Activated CD8-positive, alpha-beta memory T cell treated with anti-CD3 and anti-CD28 coated beads for 1 hour (primary cell): ENCODE measurements at places on chromosomes 7 and 10.

DNA sequence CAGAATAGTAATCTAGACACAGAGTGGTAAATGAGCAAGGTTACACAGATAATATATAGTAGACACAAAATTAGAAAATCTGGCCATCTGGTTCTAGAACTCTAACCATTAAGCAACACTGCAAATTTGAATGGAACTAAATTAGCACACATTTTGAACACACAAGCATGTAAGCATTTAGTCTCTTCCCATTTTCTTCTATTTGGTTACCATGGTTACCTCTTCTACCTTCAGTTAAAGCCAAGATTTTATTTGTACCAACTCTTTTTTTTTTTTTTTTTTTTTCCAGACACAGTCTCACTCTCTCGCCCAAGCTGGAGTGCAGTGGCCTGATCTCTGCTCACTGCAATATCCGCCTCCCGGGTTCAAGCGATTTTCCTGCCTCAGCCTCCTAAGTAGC is 790.5 kb downstream of the MAGI2 start:
- DNase-seq: no peak

GRCh38 chr7:108324053-108325038 is 131.9 kb downstream of the NRCAM start:
- no peak for DNase-seq

DNA sequence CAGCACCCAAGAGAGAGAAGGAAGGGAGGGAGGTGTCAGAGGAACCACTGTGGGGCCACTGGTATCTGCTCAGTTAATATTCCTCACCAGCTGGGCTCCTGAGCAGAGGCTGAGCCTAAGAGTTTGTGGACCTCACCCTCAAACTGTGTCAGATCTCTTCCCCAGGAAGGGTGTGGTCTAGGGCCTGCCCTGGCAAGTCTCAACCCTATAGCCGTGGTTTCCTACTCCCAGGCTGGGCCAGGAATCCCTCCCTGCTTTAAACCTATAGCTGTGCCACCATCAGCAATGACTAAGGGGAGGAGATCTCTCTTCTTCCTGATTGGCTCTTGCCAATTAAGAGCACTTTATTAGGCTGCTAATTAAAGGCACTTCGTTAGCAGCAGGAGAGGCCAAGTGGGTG is 29.9 kb downstream of the POLL start:
- DNase-seq: no peak

- DNase-seq: peak; percentile 62
Measured at GRCh38 chr10:86710987-86711512, 42.7 kb downstream of the LDB3 start.

DNA sequence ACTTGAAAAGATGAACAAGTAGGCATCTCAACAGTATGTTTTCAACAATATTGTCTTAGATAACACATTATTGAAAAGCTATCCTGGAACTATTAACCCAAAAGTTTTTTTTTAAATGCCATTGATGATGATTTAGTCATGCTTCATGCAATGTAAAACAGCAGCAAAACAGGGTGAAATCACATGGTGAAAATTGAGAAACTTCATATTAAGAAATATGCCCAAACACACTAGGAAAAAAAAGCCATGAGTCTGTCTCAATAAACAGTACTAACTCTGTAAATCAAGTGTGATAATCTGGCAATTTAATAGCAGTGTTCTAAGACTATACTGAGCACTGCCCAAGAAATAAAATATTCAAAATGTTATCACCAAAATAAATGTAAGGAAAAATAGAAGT is 613.1 kb downstream of the KCNMA1 start:
- no peak for DNase-seq

DNA sequence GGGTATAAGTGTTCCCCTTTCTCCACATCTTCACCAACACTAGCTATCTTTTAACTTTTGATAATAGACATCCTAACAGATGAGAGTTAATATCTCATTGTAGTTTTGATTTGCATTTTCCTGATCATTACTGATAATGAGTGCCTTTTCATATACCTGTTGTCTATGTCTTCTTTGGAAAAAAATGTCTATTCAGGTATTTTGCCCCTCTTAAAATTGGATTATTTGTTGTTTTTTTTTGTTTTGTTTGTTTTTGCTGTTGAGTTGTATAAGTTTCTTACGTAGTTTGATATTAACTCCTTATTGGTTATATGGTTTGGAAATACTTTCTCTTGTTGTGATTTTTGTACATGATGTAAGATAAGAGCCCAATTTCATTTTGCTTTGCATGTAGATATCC is 214.7 kb downstream of the MALRD1 start:
- no peak for DNase-seq

GRCh38 chr10:66838656-66839055 is 87.2 kb upstream of the LRRTM3 start:
- DNase-seq: no peak

- no peak for DNase-seq
Measured at GRCh38 chr10:33391611-33392465, 57.4 kb upstream of the NRP1 start.

GRCh38 chr10:17831896-17832295 is 22.7 kb downstream of the MRC1 start:
- DNase-seq: no peak

GRCh38 chr10:46328853-46329689 is 42.3 kb downstream of the ANTXRL start:
- DNase-seq: no peak
